GM12865 (cell line): ENCODE measurements at places on chromosomes 12 and 14.

- peak; percentile 87 for DNase-seq
Measured at GRCh38 chr12:103632554-103633216, 45.6 kb downstream of the STAB2 start.

DNA sequence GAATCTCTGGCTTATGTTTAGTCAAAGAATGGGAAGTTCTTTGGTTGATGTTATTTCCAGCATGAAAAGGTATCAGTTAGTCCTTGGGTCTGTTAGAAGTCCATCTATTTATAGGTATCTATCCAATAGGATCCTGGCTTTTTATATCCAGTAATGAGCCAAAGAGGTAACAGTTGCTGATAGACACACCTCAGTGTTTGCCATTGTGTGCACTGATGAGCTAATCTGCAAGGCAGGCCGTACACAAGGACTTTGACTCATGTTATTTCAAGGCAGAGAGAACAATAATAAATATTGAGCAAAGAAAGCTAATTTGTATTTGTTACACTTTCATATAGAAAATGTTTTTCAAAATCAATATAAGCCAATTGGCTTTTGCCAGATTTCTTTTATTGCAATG lies 56.4 kb downstream of the GLT1D1 start:
- DNase-seq = no peak

DNA sequence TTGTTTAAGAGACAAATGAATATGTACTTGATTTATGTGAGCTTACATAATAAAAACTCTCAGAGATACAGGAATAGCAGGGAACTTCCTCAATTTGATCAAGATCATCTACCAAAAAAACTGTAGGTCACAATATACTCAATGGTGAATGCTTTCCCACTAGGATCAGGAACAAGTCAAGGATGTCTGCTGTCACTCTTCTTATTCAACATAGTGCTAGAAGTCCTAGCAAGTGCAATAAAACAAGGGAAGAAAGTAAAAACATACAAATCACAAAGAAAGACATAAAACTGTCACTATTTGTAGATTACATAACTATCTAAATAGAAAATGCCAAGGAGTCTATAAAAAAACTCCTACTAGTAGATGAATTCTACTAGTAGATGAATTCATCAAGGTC lies 41.9 kb upstream of the PAWR start:
- no peak for DNase-seq

DNA sequence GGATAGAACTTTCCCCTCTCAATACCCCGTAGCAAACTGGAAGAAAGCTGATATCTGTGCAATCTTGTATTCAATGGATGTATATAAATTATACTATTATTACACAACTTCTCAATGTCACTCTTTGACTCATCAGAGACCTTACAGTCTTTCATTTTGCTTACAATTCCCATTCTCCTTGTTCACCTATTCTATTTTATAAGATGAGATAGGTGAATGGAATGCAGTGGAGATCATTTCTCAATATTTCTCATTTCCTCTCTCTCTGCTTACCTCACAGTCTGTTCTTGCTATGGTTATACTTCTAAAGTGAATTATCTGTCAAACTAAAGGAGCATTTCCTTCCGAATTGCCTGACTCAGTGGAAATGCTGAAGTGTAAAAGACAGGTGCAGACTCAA lies 14.9 kb downstream of the FOXA1 start:
- no peak for DNase-seq

DNA sequence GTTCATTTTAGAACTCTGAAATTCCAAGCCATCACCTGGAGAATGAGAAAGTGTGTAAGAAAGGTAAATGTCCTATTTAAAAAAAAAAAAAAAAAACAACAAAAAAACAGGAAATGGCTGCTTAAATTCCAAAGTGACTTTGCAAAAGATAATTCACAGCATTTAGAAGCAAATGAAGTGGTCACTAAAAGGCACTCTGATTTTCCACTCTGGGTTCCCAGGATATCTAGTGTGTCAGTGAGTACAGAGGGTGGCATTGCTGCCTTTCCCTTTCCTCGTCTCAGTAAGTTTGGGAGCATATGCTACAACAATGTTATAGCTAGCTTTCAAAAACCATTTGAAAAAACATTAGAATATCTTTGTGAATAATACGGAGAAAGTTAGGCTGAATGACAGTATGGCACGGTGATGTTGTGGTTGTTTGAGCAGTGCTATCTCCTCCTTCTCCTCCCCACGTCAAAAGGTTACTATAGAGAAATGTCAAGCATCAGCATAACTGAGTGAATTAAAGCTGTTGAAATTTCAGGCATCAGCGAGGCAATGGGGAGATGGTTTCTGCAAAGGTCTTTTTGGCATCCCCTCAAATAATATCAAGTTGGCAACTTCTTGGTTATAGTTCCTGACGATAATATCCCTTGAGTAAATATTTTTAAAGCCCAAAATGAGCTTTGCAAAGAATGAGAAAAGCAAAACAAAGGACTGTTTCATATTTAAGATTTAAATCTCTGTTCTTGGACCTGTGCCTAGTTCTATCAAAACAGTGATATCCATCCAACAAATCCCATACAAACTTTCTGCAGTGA lies 164.5 kb upstream of the E2F7 start:
- no peak for DNase-seq
